Activated CD8-positive, alpha-beta memory T cell treated with anti-CD3 and anti-CD28 coated beads for 48 hours (primary cell): ENCODE measurements at places on chromosomes 5 and 9.

GRCh38 chr5:42813533-42813932, 1.8 kb upstream of the SELENOP start:
- no peak for DNase-seq

DNA sequence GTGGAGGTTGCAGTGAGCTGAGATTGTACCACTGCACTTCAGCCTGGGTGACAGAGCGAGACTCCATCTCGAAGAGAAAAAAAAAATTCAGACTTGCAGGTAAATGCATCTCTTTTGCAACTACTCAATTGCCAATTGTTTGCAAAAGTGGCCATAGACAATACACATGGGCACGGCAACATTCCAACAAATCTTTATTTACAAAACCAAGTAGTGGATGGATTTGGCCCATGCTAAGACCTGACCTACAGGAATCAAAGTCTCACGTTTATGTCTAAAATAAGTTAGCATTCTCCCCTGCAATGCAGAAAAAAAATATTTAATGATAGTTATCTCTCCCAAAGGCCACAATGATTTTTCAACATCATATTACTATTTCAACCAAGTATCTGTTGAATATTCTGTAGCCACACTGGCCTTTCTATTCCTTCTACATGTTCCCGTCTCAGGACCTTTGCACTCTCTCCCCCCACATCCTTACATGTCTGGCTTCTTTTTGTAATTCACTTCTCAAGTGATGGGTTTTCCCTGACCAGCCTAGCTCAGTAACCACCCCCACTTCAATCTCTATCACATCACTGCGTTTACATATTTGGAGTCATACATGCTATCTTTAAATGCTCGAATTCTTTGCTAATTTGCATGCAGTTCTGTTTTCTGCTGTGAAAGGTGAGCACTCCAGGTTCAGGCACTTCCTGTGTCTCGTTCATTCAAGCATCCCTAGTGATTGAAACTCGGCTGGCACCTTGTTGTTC, 54.2 kb downstream of the FNBP1 start:
- DNase-seq = no peak

DNA sequence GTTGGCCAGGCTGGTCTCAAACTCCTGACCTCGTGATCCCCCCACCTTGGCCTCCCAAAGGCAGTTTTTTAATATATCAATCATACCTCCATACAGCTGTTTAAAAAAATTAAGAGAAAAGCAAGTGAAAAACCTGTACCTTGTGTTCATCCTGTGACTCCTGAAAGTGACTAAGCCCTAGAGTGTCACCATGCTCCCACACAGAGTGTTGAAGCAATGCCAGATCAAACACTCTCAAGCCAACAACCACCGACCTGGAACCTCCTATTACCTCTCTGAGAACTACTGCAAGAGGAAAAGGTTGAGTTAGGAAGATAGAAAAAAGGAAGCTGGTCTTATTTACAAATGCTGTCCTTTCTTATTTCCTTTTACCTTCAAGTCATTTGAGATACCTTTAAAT, 123.5 kb downstream of the RASEF start:
- no peak for DNase-seq

DNA sequence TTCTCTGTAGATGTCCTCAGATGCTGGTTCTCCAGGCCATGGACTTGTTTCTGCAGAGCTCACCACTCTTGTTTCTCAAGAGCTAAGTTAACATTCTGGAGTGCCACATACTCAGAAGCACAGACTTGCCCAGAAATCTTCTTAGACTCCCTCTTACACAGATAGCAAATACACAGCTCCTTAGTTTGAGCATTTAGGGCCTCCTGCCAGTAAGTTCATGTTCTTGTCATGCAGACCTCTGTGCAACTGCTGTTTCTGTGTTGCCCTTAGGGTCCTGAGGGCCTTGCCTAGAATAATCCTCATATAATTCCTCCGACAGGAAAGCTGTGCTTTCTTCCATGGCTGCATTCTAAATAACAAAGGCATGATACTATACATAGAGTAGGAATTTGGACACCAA, 1.3 kb upstream of the PTPDC1 start:
- DNase-seq = no peak

GRCh38 chr5:132301344-132302271, 7.4 kb downstream of the SLC22A4 start:
- no peak for DNase-seq

- DNase-seq = no peak
Observed at GRCh38 chr9:77935211-77935610, 96.4 kb downstream of the GNAQ start.

DNA sequence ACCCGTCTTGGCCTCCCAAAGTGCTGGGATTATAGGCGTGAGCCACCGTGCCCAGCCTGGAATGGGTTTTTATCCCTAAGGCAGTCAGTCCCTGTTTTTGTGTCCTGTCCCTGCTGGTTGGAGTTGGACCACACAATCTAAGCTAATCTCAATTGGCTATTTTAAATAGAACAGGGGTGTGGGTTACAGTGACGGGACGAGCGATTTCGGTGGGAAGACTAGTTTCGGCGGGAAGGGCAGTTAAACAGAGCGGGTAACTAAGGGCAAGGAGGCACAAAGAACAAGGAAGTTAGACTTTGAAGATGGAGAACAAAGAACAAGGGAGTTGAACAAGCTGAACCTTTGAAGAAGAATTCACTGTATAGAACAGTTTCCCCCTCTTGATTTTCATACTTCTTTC, 1.4 kb downstream of the GTF3C5 start:
- no peak for DNase-seq

- DNase-seq = no peak
Observed at GRCh38 chr9:14437354-14438231, 123.7 kb upstream of the NFIB start.

GRCh38 chr5:139113892-139114291, 84.3 kb downstream of the SIL1 start:
- no peak for DNase-seq

GRCh38 chr5:112960863-112961504, 15.6 kb upstream of the DCP2 start:
- no peak for DNase-seq

- DNase-seq = no peak
Observed at GRCh38 chr9:93673021-93673838, 96.8 kb downstream of the PHF2 start.

DNA sequence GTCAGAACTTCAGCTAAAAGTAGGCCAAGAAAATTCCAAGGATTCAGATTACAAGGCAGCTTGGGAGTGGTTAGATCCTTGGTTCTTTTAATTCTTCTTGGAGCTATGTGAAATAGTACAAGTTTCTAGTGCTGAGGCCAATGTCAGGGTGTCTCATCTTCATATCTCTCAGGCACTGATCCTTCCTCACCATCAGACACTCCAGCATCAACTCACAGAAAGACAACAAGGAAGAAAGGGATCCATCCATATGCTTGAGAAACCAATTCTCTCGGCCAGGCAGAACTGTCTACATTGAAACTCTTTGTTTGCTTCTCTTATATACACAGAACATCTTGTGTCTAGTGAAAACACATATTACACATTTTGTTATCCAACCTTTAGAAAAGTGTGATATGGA, 362.1 kb upstream of the CCNH start:
- no peak for DNase-seq

DNA sequence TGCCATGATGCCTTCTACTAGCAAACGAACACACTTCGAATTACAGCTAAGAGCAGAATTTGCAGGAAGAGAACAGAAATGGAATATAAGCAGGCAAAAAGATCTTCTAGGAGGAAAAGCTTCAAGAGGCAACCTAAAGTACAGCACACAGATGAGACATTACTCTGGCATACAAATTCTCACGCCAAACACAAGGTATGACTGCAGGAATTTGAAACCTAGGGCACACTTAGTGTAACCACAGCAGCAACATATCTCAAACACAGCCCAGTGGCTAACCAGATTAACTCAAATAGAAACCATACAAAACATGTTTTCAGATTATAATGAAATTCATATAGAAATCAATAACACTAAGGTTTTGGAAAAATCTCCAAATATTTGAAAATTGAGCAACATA, 481.0 kb upstream of the RGMB start:
- no peak for DNase-seq

- no peak for DNase-seq
Observed at GRCh38 chr5:40288800-40289485, 390.8 kb upstream of the PTGER4 start.

- DNase-seq = no peak
Observed at GRCh38 chr5:59560553-59560952, 333.0 kb downstream of the PDE4D start.

GRCh38 chr5:149728303-149728702, 1.8 kb upstream of the PPARGC1B start:
- DNase-seq = no peak

DNA sequence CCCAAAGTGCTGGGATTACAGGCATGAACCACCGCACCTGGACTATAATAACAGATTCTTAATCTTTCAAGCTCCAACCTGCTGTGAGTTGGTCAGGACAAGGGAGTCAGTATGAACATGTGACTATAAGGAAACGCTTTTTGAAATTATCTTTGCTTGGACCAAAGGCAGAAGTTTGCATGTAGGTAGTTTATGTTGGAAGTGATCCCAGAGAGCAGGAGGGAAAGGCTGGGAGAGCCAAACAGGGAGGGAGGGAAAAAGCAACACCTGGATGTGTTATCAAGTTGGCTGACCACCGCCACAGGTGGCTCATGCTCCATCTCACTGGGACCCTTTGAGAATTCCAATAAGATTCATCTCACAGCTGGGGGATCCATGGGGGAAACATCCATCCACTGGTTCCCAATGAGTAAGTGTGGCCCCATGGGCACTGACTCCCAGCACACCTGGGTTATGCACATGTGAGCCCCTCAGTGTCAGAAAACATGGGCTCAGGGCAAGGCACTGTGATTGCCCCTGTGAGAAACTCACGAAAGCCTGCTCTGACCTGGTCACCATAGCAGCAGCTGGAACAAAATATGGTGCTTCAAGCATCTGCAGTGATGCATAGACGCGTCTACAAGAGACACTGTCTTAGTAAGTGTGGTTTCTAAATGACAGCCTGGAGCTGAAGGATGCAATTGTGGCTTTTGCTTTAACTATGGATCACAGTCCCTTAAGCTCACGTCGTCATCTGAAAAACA, 62.1 kb downstream of the ARSB start:
- DNase-seq = no peak

DNA sequence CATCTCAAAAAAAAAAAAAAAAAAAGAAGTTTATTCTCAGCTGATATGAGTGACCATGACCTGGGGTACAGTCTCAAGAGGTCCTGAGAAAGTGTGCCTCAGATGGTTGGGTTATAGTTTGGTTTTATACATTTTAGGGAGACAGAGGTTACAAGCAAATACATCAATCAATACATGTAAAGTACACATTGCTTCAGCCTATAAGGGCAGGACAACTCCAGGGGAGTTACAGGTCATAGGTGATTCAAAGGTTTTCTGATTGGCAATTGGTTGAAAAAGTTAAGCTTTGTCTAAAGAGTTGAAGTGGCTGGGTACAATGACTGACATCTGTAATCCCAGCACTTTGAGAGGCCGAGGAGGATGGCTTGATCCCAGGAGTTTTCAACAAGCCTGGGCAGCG, 2.3 kb upstream of the GMCL2 start:
- DNase-seq = no peak

GRCh38 chr9:114001410-114001685, 76.8 kb downstream of the AMBP start:
- no peak for DNase-seq

DNA sequence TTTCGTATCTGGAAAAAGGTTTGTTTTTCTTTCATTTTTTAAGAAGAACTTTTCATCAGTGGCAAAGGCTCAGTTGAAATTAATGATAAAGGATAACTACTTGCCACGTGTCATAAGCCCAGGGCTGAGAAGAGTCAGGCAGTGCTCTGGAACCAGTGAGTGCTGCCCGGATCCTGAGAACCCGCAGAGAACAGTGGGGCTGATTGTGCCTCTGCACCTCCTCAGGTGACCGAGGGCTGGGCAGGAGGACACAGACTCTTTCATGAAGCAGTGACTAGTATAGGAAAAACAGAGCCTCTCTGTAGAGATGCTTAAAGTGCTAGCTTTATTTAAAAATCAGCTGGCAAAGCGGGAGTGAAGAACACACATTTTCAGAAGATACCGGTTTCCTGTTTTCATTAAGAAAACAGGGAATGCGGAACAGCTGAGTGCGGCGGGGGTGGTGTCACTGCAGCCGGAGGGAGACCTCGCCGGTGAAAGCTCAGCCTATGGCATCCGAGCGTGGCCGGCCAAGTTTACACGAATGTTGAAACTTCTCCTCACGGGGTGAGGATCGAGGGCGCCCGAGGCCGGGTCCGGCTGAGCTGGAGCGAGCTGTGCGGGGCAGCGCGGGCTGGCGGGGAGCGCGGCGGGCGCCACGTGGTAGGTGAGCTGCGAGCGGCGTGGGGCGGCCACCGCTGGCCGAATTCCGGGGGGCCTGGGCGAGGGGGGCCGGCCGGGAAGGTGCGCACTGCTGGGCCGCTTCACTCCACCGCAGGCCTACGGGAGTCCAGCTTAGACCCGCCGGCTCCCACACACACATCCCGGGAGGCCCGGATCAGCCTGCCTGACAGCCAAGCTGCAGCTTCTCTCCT, 134.7 kb upstream of the DMRT1 start:
- peak; percentile 6 for DNase-seq

GRCh38 chr5:147949711-147950573, 43.6 kb upstream of the C5orf46 start:
- no peak for DNase-seq

- DNase-seq = no peak
Observed at GRCh38 chr9:84054341-84055010, 73.9 kb downstream of the RMI1 start.

GRCh38 chr5:130963798-130964197, 201.3 kb downstream of the HINT1 start:
- no peak for DNase-seq

GRCh38 chr5:73176250-73176649, 3.3 kb downstream of the TMEM174 start:
- no peak for DNase-seq

DNA sequence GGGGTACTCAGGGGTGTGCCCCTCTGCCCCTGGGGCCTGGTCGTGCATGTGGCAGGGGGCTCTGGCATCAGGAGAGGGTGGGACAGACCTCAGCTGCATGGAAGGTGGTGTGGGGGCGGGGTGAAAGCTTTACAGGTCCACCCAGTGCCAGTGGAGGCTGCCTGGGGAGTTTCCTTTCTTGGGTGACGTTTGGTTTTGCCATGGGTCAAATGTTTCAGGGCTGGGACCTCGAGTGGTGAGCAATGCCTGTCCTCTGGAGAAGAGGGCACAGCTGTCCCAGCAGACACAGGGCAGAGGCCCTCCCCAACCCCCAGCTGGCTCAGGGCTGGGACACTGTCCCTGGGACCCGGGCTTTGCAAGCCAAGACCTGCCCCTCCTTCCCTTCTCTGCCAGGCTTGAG, 3.6 kb downstream of the RXRA start:
- DNase-seq = no peak

- no peak for DNase-seq
Observed at GRCh38 chr5:97062046-97062445, 80.4 kb downstream of the LIX1 start.
